OCI-M1 (cell line): ENCODE measurements at places on chromosomes 12 and 14.

DNA sequence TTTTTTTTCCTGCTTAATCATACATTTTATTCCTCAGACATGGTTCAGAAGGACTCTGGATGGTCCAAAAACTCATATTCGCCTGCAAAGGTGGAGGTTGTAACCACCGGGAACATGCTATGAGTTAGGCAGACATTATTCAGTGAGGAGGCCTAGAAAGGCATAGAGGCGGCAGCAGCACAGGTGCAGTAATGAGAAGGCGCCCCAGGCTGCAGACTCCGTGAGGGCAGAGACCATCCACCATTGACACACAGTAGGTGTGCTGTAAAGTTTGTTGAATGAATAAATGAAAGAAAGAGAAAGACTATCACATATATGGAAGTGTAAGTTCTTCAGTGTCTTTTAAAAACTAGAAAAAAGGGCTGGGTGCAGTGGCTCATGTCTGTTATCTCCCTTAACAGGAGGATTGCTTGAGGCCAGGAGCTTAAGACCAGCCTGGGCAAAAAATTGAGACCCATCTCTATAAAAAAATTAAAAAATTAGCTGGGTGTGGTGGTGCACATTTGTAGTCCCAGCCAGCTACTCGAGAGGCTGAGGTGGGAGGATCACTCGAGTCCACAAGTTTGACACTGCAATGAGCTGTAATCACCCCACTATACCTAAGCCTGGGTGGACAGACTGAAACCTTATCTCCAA, 34.5 kb upstream of the PTGR2 start:
- DNase-seq: peak; percentile 31

DNA sequence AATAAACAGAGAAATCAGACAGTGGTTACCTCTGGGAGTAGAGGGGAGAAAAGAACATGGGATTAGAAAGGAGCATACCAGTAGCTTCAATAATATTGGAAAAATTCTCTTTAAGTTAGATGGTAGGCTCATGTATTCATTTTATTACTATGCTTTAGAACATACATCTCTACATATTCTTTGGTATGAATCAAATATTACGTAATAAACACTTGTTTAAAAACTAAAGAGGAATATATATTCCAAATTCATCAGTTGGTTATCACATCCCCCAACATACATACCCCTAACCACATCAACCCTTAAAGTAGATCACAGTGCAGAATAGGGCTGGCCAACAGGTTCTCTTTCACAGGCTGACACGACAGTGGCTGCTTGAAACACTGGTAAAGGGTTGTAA, 5.6 kb downstream of the RPAP3 start:
- DNase-seq: no peak

DNA sequence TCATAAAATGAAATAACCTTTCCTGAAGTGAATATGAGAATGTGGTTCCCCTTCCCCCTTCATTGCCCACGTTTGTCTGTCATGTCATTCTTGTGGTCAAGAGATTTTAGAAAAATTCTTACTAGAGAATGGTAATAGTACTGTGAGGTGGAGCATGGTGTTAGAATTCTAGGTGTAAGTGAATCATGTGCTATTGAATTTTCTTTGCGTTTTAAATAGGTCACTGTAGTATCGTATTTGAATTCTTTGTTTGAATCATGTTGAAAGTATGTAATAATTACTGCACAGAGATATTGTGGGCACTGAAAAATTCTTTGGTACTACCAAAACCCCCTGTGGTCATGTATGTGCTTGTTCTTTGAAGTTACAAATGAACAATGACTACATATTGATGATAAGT, 49.9 kb downstream of the FUT8 start:
- DNase-seq: peak; percentile 69

DNA sequence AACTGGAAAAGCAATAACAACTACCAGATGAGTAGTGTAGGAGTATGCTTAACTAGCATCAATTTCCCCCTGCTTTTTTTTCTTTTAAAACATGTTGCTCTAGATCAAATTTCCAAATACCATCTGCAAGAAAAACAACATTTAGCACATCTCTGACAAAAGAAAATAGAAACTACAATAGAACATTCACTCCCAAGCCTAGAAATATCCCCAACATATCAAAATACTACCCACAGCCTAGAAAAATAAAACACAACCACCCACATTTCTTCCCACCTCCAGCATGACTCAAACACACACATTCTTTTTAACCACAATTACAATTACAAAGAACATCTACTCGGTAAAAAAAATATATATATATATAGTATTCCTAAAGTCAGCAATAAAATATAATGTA, 120.0 kb downstream of the PPFIA2 start:
- no peak for DNase-seq

DNA sequence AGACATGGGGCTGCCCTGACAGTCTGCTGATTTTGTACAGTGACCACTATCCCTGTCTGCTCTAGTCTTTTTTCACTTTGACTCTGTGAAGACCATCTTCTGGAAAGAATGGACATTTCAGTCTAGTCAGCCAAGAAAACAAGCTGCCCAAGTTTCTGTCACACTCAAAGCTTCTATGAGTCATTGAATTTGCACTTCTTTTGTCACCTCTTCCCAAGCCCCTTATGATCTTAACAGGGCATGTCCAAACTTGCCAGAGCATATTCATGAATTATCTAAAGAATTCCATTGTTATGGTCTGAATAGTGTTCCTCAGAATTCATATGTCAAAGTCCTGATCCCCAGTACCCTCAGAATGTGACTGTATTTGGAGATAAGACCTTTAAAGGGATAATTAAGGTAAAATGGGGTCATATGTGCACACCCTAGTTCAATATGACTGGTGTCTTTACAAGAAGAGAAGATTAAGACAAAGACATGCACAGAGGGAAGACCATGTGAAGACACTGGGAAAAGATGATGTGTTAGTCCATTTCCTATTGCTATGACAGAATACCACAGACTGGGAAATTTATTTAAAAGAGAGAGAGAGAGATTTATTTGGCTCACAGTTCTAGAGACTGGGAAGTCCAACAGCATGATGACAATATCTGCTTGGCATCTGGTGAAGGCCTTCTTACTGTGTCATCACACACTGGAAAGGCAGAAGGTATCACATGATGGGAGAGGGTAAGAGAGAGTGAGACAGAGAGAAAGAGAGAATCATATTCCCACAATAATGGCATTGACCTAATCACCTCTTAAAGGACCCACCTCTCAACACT, 242.6 kb downstream of the BTG1 start:
- DNase-seq: no peak

DNA sequence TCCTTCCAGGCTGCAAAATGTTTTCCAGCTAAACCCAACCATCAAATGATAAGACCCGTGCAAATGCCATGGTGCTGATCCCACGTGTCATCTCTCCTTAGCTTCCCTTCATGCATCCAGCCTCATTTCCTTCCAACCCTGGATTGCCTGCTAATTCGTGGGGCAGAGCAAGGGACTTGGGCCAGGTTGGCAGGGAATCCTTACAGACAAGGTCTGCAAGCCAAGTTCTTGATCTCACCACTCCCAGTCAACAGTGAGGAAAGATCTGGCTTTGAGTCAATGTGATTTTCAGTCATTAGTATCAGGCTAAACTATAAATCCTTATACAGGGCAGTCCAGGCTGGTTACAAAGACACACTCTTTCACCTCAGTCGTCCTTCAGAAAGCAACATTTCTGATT, 150.9 kb downstream of the ANO2 start:
- no peak for DNase-seq

- no peak for DNase-seq
These were observed 58.0 kb upstream of the GSC start for GRCh38 chr14:94827711-94828447.

DNA sequence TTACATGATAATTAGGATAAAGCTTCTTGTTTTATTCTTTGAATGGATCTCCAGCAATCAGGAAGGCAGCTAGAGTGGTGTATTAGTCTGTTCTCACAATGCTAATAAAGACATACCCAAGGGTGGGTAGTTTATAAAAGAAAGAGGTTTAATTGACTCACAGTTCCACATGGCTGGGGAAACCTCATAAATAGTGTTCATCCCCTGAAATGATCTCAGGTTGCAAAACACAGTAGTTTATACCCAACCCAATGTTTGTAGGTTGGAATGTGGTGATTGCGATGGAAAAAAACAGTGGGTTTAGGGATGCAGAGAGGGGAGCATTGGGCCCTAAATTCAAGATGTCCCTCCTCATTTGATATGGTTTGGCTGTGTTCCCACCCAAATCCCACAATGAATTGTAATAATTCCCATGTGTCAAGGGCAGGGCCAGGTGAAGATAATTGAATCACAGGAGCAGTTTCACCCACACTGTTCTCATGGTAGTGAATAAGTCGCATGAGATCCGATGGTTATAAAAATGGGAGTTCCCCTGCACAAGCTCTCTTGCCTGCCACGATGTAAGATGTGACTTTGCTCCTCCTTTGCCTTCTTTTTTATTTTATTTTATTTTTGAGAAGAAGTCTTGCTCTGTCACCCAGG, 11.5 kb downstream of the MUCL1 start:
- no peak for DNase-seq

GRCh38 chr14:50974118-50974517, 29.8 kb upstream of the PYGL start:
- no peak for DNase-seq

- DNase-seq: no peak
These were observed 201.2 kb downstream of the NTF3 start for GRCh38 chr12:5633106-5633505.

GRCh38 chr12:116677202-116677661, 60.6 kb downstream of the SPRING1 start:
- no peak for DNase-seq

DNA sequence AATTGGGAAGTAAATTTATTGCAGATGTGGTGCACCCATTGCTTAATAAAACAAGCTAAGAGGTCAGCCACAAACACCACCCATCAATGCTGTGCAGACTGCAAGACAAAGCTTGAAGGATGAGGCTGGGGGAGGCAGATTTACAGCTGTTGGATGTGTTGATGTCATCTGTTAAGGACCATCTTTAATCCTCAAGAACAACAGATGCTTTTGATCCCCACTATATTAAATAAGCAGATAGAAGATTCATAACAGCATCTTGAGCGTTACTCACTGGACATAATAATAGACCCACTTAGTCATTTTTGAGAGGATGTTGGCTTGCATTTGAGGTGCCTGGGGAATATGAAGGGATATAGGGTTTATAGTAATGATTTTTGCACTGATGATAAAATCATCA, 58.8 kb downstream of the GPR68 start:
- no peak for DNase-seq

- DNase-seq: no peak
These were observed 236.4 kb downstream of the VRK1 start for GRCh38 chr14:97033556-97034081.

DNA sequence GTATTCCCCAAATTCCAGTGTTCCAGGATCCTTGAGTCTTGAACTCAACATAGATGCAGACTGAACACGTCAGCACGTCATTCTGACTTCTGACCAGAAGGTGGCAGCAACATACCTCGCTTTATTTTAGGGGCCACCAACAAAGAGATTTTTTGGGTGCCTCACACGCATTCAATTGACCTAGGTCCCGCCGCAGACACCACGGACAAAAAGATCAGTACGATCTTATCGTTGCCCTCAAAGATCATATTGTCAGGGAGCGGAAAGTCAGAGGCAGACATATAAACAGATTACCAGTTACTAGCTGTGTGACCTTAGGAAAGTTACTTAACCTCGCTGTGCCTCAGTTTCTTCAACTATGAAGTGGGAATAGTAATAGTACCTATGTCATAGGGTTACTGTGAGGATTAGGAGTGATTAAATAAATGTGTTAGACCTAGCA, 6.5 kb upstream of the PRPH start:
- peak; percentile 77 for DNase-seq

DNA sequence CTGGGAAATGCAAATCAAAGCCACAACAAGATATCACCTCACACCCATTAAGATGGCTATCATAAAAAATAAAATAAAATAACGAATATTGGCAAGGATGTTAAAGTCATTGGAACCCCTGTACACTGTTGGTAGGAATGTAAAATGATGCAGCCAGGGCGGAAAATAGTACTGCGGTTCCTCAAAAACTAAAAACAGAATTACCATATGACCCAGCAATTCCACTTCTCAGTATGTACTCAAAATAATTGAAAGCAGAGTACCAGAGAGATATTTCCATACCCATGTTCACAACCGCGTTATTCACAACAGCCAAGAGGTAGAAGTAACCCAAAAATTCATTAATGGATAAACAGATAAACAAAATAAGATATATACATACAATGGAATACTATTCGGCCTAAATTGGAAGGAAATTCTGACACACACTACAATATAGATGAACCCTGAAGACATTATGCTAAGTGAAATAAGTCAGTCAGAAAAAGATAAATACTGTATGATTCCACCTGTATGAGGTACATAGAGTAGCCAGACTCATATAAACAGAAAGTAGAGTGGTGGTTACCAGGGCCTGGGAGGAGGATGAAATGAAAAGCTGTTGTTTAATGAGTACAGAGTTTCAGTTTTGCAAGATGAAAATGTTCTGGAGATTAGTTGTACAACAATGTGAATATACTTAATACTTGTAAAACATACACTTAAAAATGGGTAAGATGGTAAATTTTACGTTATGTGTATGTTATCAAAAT, 84.6 kb downstream of the TXNDC16 start:
- DNase-seq: no peak

DNA sequence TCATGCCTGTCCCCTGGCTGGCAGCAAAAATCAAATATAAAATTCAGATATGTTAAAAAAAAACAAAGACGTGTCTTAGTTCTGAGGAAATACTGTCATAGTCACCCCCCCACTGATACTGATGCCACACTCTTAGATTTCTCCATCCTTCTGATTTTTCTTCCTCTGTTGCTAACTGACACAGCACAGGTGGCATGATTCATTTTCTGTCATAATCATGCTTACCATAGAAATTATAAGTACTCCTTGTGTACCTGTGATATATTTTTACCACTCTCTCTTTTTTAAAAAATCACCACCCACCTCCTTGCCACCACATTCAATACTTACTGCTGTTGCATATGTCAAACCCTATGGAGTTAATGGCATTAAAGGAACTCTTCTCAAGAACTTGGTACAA, 209.2 kb downstream of the PPM1H start:
- DNase-seq: no peak

DNA sequence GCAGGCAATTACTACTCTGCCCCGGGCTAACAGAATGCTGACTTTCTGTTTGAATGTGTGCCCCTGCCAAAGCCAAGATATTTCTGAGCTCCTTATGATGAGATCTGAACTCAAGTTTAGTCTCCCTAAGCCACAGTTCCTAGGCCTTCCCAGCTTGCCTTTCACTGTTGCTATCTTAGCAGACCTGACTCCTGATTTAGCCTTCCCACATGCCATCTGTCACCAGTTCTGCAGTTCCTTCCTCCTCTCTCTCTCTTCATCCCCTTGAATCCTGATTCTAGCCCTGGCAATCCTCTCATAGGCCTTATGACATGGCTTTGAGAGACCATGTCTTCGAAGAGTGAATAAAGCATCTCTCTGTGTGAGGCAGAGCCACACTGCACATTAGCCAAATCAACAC, 12.5 kb upstream of the SAMD4A start:
- no peak for DNase-seq

DNA sequence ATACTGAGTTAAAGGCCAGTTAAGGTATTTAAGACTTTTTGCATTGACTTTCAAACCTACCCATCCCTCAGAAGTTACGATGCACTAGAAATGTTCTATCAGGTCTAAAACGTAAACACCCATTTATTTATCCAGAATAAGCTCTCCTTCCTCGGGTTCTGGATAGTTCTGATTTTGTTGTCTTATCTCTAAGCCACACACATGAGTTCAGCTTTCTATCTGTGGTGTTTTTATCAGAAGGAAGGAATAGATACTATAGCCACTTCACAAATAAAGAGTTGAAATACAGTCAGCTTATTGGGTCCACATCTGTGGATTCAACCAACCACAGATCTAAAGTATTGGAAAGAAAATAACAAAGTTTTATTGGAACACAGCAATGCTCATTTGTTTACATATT, 5.4 kb downstream of the SFSWAP start:
- peak; percentile 9 for DNase-seq
